Left ventricle myocardium inferior (tissue), 1 donor: ENCODE measurements at places on chromosomes 4 and X. TPM values are rescaled to one million over a fixed set of nuclear protein-coding genes. Genes with fewer than 3 reads are reported as not detected.
A peak's percentile ranks its signal among the peaks of the same experiment; 100 is the strongest.

GRCh38 chrX:146241902-146242301 lies 424.3 kb downstream of the SLITRK2 start:
- no peak for DNase-seq

DNA sequence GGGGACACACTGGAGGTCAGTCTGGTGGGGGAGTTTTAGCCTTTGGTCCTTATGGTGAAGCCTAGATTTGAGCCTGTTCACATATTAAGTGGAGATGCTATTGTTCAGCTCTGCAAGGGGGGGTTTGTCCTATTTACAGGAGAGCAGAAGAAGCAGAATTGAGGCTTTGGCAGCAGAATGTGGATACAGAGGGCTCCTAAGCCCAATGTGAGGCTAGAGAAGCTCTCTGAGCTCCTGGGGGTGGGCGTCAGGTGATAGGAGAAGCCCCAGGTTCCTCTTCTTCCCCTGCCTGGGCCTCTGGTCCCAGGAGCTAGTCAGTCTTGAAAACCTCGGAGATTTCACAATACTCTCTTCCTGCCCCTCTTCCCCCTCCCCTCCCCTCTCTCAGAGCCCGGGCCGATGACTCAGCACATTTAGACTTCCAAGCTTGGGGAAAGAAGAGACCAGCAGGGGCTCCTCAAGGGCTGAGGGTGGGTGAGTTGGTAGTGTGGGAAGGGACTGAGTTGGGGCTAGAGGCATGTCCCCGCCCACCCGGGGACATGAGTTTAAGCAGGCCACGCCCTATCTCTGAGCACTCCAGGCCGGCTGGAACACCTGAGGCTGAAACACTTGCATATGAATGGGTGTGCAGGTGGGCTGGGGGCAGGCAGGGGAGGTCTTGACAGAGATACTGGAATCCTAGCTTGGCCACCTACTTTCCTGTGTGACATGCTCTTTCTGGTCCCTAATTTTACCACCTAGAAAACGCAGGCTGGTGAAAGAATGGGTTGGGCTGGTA lies 3.4 kb downstream of the TFE3 start:
- peak; percentile 52 for DNase-seq

DNA sequence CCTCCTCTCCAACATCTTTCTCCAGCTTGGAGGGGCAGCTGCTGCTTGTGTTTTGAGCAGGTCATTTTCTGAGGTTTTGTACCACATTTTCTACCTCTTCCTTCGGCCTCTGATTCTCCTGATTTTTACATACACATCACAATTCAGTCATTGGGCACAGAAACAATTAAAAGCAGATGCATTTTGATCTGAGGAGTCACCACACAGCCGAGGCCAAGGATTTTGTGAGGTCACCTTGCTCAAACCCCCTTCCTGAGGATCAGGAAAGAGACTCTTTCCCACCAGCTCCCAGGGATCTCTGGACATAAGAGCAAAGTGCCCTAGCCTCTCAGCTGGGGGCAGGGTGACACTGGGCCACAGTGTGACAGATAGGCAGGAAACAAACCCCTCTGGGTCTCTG lies 5.4 kb upstream of the FATE1 start:
- DNase-seq: no peak

DNA sequence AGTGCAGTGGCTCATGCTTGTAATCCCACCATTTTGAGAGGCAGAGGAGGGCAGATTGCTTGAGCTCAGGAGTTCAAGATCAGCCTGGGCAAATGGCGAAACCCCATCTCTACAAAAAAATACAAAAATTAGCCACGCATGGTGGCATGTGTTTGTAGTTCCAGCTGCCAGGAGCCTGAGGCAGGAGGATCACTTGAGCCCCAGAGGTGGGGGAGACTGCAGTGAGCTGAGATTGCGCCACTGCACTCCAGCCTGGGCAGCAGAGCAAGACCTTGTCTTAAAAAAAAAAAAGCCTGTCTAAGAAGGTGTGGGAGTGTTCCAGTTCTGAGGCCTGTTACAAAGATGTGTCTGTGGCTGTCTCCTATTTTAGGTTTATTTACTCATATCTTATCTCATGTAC lies 38.0 kb downstream of the PI4K2B start:
- no peak for DNase-seq

The SULT1B1 gene
- 1.1 TPM for total RNA-seq

The TET2 gene
- total RNA-seq: 11.9 TPM

GRCh38 chr4:61070269-61070668 lies 129.9 kb upstream of the ADGRL3 start:
- DNase-seq: no peak

- no peak for DNase-seq
Measured at GRCh38 chrX:40298572-40299479, 201.1 kb upstream of the BCOR start.

The MSANTD1 gene
- 0.44 TPM for total RNA-seq

The PRDM8 gene
- 0.66 TPM for total RNA-seq

DNA sequence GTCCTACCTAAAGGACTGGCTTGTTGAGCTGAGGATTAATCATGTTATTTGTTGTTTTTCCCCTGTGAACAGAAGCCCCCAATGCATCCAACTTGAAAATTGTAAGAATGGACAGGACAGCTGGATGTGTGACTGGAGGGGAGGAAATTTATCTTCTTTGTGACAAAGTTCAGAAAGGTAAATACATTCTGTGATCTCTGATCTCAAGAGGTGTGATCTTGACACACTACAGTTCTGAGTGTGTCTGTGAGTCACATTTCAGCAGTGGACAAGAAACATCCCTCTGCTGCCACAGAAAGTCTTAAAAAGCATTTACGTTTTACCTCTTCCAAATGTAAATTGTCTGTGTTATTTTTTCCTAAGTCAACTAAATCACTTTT lies 79.3 kb downstream of the NFKB1 start:
- no peak for DNase-seq

- no peak for DNase-seq
Measured at GRCh38 chrX:120308558-120308957, 2.7 kb downstream of the TMEM255A start.

The CLDN22 gene
- total RNA-seq: not detected

The SSX1 gene
- total RNA-seq: not detected

The DDX53 gene
- not detected for total RNA-seq

DNA sequence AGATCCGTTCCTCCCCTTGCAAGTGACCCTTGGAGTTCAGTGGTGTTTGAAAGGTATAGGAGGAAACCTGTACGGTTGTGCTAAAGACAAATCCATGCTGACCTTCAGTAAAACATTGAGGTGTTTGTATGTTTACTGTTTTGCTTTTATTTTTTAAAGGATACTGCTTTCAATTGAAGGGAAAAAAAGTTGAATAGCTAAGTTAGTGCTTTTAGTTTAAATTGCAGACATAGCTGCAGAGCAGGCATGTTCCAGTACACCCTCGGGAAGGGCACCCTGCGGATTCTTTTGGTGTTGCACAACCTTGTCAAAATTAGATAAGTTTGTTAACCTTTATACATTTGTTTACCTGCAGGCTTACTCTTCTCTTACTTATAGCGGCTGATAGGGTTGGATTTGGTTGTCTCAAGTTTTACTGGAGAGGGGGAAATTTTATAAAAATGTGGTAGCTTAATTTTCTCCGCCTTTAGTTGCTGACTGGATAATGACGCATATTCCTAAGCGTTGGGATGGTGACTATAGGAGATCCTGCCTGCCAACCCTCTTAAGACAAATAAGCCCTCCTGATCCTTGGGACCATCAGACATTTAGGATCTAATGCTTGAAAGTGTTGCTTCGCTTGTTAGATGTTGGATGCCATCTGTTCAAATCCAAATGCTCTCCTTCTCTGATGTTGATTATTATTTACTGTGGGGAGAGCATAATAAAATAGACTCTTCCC lies 2.0 kb downstream of the RAPGEF2 start:
- DNase-seq: no peak

DNA sequence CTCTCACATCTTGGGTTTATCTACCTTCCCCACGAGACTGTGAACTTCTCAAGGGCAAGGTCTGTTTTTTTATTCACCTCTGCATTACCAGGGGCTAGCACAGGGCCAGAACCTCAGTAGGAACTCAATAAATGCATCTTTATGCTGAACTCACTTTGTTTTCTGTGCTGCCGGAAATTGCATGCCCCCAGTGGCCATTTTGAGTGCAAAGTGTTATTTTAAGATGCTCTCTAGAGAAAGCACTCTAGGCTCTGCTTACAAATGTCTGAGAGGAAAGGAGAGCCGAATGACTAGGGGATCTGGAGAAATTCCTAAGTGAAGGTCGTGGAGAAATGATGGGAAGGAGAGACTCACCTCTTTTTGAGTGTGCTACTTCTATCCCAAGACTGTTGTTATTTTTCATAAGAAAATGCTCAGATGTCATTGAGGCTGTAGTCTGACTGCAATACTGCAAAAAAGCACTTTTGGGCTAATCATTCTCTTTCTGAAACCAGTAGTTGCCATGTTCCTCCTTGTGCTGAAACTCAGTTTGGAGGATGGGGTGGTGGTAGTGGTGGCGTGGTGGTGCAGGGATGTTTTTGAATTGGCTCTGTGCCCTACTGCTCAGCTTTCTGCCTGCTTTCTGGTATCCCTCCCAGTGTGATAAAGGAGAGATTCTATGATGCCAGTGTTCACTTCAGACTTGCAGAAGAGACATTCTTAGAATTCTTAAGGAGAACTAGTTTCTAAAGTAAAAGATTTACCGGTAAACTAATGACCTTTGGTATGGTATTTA lies 41.3 kb downstream of the DOCK11 start:
- no peak for DNase-seq

The RNF212 gene
- not detected for total RNA-seq

The SLC10A7 gene
- 4.3 TPM for total RNA-seq

The PDLIM3 gene
- total RNA-seq: 308 TPM

- DNase-seq: no peak
Measured at GRCh38 chr4:112063260-112063659, 82.0 kb upstream of the FAM241A start.

DNA sequence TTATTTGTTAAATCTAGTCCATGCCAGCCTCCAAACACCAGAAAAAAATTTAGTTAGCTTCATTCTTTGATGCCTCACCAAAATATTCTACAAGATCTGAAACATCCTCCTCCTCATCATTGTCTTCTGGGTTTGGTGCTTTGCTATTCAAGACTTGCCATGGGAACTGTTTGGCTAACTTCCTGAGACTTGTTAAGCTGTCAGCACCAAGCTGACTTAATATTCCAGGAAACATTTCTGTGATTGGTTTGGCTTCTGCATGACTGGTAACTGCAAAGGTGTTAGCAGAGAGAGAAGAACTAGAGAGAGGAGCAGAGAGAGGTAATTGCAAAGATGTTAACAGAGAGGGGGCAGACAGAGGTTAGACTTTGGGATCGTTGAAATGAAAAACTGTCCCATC lies 101.3 kb downstream of the PALLD start:
- DNase-seq: no peak

The BEX2 gene
- 2.6 TPM for total RNA-seq

The CLGN gene
- total RNA-seq: 47.0 TPM

The CTAG2 gene
- total RNA-seq: not detected

The FGF13 gene
- 1.7 TPM for total RNA-seq
